ENCODE measurements at places on chromosomes 6 and 20. TPM values are rescaled to one million over a fixed set of nuclear protein-coding genes. Genes with fewer than 3 reads are reported as not detected.

Gene ADGRF1
- 0.39 TPM for polyA plus RNA-seq

Gene TNFRSF21
- 126 TPM for polyA plus RNA-seq

Gene ECT2L
- polyA plus RNA-seq: 0.67 TPM

Gene HLA-DPA1
- polyA plus RNA-seq: 13.7 TPM

Gene ZBTB9
- polyA plus RNA-seq: 12.6 TPM

Gene BANF2
- not detected for polyA plus RNA-seq

Gene GRM4
- polyA plus RNA-seq: 22.1 TPM
